ENCODE measurements at places on chromosomes 13 and 19. TPM values are rescaled to one million over a fixed set of nuclear protein-coding genes. Genes with fewer than 3 reads are reported as not detected.

CAPNS1 gene
- 2,193 TPM for total RNA-seq

GPR12 gene
- total RNA-seq = not detected

PLEKHF1 gene
- total RNA-seq = 9.1 TPM

FCGBP gene
- total RNA-seq = 1.3 TPM

TMEM255B gene
- 0.64 TPM for total RNA-seq

KIR3DL2 gene
- not detected for total RNA-seq

INSR gene
- total RNA-seq = 3.7 TPM

RNF225 gene
- 0.19 TPM for total RNA-seq

ATP8B3 gene
- total RNA-seq = 2.3 TPM

KANK2 gene
- total RNA-seq = 39.2 TPM

TRPC4 gene
- total RNA-seq = not detected

SELENOV gene
- not detected for total RNA-seq

NALCN gene
- 3.2 TPM for total RNA-seq

SMIM44 gene
- not detected for total RNA-seq

SHFL gene
- total RNA-seq = 7.0 TPM

NBEA gene
- total RNA-seq = 1.9 TPM

ZNF540 gene
- total RNA-seq = not detected

ZNF99 gene
- not detected for total RNA-seq

COMP gene
- 0.23 TPM for total RNA-seq

SRRM5 gene
- 0.79 TPM for total RNA-seq

TMEM145 gene
- total RNA-seq = 2.6 TPM

LTBP4 gene
- 57.1 TPM for total RNA-seq

TGFBR3L gene
- 1.8 TPM for total RNA-seq

PEAK3 gene
- 0.08 TPM for total RNA-seq

SPRY2 gene
- 16.1 TPM for total RNA-seq

KCNN4 gene
- total RNA-seq = 61.0 TPM

CBY2 gene
- not detected for total RNA-seq

SLC35E1 gene
- 19.3 TPM for total RNA-seq

SWSAP1 gene
- total RNA-seq = 1.9 TPM

ZNF568 gene
- 0.85 TPM for total RNA-seq

ZSCAN22 gene
- total RNA-seq = 3.0 TPM

MAMSTR gene
- total RNA-seq = 0.42 TPM

GFY gene
- total RNA-seq = 0.08 TPM

PKN1 gene
- 78.2 TPM for total RNA-seq

MIA gene
- total RNA-seq = not detected

LEUTX gene
- not detected for total RNA-seq

ZNF536 gene
- total RNA-seq = not detected

EPSTI1 gene
- 0.20 TPM for total RNA-seq

PROSER1 gene
- 9.6 TPM for total RNA-seq

TEAD2 gene
- 14.1 TPM for total RNA-seq

URAD gene
- total RNA-seq = not detected

BRCA2 gene
- 3.7 TPM for total RNA-seq

AMER2 gene
- total RNA-seq = not detected

CCDC70 gene
- total RNA-seq = not detected

SEMA6B gene
- 5.6 TPM for total RNA-seq

ZC3H4 gene
- 20.4 TPM for total RNA-seq

DCUN1D2 gene
- total RNA-seq = 10.7 TPM

GAS6 gene
- total RNA-seq = 6.4 TPM

TMC4 gene
- total RNA-seq = 0.79 TPM

CACNG8 gene
- 1.2 TPM for total RNA-seq

IGFL2 gene
- total RNA-seq = 1.3 TPM

Measured in A549 treated with Mapracorat at 1 μM for 4 hours (cell line).